ENCODE measurements at places on chromosomes 1 and 21.
A peak's percentile ranks its signal among the peaks of the same experiment; 100 is the strongest.

- DNase-seq, result no peak
These were observed 322.4 kb upstream of the DEPDC1 start for GRCh38 chr1:68819190-68819829.

GRCh38 chr1:85577419-85578320 lies 2.9 kb upstream of the CCN1 start:
- DNase-seq, result no peak

GRCh38 chr1:51344602-51345299 lies 14.4 kb upstream of the TTC39A start:
- no peak for DNase-seq

- DNase-seq, result no peak
These were observed 36.5 kb downstream of the RLF start for GRCh38 chr1:40197656-40198055.

GRCh38 chr1:229148041-229148671 lies 122.8 kb upstream of the RAB4A start:
- peak; percentile 78 for DNase-seq

DNA sequence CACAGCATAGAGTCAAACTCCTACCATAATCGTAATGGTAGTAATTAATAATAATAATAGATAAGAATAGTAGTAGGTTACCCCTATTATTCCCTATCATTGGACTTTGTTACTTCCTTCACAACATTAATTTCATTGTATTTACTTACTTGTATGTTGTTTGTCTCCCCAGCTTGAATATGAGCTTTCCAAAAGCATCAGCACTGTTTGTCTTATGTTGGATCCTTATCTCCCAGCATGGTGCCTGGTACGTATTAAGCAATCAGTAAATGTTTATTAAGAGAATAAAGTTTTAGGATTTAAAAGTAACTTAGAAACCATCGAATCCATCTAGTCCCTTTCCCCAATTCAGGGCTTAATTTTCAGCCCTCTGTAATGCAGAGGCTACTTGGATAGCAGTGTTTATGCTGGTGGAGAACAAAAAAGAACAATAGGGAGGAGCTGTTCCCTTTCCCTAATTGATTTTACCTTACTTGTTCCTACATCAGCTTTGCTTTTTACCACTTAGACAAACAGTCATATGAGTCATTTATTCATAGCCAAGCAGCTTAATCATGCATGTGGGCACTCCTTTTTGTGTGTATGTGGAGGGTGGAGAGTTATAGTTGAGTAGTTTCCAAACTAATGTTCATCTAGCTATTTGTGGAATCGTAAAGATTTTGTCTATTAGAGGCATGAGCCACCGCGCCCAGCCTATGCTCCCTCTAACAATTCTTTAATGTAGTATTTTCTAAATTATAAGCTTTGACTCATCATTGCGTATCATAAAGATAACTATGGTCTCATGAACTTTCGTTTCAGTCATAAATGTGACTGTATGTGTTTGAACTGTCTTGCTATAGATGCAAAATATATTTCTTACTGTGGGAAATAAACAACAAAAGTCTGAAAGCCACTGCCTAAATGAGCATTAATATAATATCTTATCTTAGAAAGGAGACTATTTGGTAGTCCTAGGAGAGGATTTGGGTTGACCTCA lies 20.9 kb upstream of the DR1 start:
- no peak for DNase-seq

- no peak for DNase-seq
These were observed 53.0 kb upstream of the CLDN14 start for GRCh38 chr21:36532769-36533467.

GRCh38 chr1:34511802-34512201 lies 243.0 kb upstream of the GJB5 start:
- no peak for DNase-seq

- no peak for DNase-seq
These were observed 113.1 kb downstream of the ITSN1 start for GRCh38 chr21:33755354-33755753.

DNA sequence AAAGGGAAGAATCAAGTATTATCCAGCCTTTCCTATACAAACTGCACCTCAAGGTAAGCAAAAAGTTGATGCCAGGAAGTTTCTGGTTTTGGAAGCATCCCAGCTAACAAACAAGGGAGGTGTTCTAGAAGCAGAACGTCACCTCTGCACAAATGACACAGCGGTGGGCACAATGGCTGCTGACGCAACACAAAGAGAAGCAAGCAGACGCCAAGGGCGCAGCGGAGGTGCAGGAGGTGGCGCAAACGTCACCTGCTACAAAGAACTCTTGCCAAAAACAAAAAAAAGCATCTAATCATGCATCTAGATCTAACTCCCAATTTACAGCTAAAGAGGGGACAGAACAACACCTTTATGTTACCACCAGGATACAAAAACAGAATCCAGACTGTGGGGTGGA lies 88.5 kb downstream of the NPHP4 start:
- no peak for DNase-seq

GRCh38 chr1:40383488-40384412 lies 10.2 kb downstream of the SMAP2 start:
- no peak for DNase-seq

- DNase-seq, result no peak
These were observed 30.0 kb downstream of the FAM78B start for GRCh38 chr1:166136699-166137401.

DNA sequence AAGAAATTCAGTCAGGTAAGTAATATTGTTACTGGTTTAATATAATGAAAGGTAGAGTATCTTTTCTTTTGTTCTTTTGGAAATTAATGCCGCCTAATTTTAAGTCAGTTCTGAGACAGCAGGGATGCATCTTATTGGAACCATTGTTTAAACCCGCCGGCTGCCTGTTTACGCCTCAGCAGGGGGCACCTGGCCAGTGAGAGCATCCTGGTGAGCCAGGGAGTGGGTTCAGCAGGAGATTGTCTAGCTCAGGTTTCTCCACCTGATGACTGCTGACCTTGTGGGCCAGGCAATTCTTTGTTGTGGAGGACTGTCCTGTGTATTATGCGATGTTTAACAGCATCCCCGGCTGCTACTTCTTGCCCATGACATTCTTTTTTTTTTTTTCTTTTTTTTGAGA lies 30.2 kb downstream of the CHAF1B start:
- DNase-seq, result no peak

GRCh38 chr21:31634993-31635392 lies 24.5 kb upstream of the SOD1 start:
- no peak for DNase-seq

- no peak for DNase-seq
These were observed 7.3 kb downstream of the MRPS6 start for GRCh38 chr21:34080710-34081109.

DNA sequence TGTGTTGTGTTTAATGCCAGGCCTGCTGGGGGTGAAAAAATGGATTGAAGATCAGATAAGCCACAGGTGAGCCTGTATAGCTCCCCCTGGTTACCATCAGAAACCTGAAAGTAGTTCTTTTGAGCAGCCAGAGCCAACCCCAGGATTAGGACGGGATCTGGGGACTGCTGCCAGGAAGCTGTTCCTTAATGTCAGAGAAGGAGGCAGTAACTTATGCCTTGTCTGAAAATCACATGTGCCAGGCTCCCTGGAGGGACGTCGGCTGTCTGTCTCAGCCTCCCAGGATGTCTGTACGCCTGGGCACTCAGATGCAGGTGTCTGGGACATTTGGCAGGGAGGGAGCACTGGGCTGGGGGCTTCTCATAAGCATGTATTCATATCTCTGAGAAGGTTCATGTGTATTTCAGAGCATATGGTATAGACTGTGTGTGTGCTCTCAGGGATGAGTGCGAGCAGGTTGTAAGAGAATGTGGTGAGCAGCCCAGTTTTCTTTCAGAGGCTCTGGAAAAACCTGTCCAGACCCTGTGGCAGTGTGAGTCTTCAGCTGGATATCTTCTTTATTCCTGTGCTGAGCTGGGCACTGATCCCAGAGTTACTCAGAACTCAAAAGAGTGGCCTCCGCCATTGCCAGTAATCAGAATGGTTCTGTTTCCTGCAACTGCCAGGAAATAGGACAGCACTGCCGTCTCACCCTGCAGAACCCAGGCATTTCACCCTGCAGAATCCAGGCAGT lies 2.8 kb downstream of the FAM43B start:
- no peak for DNase-seq

DNA sequence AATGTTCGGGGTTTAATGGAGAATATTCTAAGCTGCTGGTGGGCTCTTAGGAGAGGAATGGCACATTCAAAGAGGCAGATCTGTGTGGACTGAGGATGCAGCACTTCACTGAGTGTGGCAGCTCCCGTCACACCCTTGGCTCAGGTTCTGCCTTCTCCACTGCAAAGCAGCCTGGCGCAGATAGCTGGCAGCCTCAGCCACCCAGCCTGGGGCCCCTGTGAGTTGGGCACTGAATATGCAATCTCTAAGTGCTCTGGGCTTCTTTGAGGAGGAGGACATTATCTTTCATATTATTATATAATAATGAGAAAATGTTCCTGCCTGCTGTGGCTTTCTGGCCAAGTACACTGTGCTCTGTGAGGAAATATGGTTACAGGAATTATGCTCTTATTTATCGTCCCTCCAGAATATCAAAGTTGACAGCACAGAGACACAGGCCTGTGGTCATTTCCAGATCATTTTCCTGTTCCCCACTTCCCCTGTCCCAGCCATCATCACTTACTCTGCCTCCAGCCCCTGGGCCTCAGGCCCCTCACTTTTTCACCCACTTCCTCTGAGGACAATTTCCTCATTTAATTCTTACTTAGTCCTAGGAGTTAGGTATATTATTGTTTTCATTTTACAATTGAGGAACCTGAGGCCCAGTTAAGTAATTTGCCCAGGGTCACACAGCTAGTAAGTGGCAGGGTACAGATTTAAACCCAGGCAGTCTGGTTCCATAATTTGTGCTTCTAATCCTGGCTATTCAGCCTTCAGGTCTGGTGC lies 53.6 kb downstream of the MAB21L3 start:
- DNase-seq, result no peak

DNA sequence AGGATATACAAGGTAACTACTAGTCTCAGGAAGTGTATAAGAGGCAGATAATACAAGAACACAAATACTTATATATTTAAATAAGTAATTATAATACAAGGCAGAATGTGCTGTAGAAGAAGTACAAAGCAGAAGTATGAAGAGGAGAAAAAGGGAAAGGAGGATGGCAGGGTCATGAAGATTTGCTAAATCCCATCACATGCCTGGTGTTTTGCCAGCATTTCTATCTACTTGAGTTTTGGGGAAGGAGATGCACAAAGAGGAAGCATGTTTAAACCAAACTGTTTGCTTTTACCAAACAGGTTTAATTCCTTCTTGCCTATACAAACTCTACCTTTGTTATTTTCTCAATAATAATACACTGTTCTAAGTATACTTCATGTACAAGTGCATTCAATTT lies 60.9 kb upstream of the PODN start:
- DNase-seq, result no peak

- no peak for DNase-seq
These were observed 16.9 kb downstream of the ACTRT2 start for GRCh38 chr1:3038113-3038551.

GRCh38 chr21:36430841-36431240 lies 45.6 kb downstream of the CHAF1B start:
- no peak for DNase-seq

- DNase-seq, result no peak
These were observed 46.1 kb downstream of the ACKR1 start for GRCh38 chr1:159250638-159251216.

GRCh38 chr1:222791006-222791710 lies 23.7 kb upstream of the DISP1 start:
- no peak for DNase-seq

- no peak for DNase-seq
These were observed 86.2 kb downstream of the EIF4G3 start for GRCh38 chr1:21090463-21090862.

DNA sequence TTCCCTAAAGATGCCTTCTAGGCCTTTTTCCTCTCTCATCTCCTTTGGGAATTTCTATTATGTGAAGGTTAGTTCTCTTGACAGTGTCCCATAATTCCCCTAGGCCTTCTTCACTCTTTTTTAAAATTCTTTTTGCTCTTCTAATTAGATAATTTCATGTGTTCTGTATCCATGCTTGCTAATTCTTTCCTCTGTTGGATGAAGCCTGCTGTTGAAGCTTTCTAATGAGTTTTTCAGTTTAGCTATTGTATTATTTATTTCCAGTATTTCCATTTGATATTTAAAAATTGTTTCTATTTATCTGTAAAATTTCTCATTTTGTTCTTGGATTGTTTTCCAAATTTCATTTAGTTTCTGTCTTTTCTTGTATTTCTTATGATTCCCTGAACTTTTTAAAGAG lies 28.5 kb upstream of the FAM163A start:
- DNase-seq, result no peak

DNA sequence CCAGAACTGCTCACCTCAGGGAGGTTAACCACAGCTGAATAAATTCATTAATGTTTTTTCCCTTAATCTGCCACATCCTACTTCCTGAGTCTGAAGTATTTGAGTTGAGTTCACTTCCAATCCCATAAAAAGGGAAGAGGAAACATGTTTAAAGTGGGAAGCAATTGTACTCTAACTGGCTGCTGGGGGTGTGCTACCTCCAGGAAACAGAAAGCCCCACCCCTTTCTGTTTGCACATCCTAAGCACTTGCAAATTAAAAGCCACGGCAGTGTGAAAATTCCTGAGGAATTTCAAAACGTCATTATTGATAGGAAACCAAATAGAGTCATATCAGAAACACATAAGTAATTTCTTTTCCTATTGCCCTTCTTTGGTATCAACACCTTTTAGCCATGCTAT lies 307.0 kb upstream of the NR5A2 start:
- no peak for DNase-seq

- DNase-seq, result no peak
These were observed 2.4 kb downstream of the CD84 start for GRCh38 chr1:160576884-160577283.

DNA sequence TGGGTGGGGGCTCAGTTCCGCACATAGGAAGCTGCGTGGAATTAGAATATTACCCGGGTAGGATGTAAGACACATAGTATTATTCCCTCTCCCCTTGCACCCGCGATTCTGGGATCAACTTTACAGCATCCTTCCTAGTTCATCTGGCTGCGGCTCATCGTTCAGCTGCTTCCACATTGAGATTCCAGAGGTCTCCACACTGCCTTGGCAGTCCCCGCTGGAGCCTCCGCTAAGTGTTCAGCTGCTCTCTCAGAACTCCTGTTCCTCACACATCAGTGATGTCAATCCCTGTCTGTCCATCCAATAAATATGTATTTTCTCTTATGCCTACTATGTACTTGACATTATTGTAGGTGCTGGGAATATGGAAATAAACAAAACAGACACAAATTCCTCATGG lies 135.6 kb upstream of the SYT6 start:
- no peak for DNase-seq

DNA sequence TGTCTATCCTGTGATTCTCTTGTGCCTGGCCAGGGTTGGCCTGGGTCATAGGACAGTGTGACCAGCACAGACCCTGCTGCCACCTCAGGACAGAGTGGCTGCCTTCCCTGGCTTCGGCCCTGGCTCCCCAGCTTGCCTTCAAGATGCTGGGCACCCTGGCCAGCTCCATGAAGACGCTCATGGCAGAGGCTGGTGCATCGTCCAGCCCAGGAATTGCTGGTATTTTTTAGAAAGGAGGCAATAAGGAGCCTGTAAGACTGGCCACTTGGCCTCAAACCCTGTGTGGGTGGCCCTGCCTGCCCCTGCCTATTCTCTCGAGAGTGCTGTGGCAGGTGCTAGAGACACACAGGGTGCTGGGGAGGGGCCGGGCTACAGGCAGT lies 70.4 kb upstream of the ACTRT2 start:
- no peak for DNase-seq
